ENCODE measurements at places on chromosomes 5 and 9.

- DNase-seq, result no peak
These were observed 23.3 kb downstream of the ENC1 start for GRCh38 chr5:74617202-74617601.

- DNase-seq, result no peak
These were observed 484.8 kb downstream of the ZSWIM6 start for GRCh38 chr5:61816585-61817450.

DNA sequence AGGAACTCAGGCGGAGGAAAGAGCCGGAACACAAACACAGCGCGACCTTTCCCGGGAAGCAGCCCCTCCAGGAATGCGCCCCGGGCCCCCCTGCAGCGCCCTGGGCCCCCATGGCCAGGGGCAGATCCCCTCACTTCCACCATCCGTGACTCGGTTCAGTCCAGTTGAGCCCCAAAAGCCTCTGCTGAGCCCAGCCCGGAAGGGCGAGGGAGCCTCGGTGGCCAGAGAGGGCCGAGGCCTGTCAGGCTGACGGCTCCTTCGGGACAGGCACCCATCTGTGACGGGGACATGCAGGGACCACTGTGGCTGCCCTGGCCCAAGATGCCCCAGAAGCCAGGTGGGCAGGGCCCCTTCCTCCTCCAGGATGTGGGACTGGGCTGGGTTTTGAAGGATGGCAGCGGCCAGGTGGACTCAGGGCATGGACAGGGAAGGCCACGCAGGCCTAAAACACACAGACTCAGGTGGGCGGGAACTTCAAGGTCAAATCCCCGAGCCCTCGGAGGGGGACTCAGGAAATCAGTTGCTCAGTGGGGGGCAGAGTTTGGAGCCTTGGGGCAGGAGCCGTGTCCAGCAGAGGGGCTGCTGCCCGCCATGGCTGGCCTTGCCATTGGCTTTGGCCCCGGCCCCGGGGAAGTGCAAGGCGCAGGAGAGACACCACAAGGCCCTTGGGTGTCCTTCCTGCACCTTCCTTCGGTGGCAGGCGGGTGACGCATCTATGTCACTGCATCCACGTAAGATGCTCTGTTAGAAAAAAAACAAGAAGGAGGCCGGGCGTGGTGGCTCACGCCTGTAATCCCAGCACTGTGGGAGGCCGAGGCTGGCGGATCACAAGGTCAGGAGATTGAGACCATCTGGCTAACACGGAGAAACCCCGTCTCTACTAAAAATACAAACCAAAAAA lies 29.7 kb upstream of the ABO start:
- DNase-seq, result no peak

DNA sequence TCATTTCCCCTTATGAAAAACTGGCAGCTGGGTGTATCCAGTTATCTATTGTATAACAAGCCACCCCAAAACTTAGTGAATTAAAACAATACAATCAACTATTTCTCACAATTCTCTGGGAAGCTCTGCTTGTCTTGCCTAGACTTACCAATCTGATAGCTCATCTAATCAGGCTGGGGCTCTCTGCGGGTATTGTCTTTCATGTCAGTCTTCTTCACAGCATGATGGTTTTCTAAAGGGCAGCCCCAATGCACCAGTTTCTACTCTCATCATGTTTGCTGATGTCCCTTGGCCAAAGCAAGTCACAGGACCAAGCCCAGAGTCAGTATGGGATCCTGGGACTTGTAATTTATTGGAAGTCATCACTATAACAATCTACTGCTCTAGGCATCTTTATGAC lies 433.5 kb downstream of the KIAA0825 start:
- no peak for DNase-seq
